NCI-H1694 treated with DMSO at 0.1 percent for 48 hours (cell line): ENCODE measurements at places on chromosomes 13 and 19.
A peak's percentile ranks its signal among the peaks of the same experiment; 100 is the strongest.

DNA sequence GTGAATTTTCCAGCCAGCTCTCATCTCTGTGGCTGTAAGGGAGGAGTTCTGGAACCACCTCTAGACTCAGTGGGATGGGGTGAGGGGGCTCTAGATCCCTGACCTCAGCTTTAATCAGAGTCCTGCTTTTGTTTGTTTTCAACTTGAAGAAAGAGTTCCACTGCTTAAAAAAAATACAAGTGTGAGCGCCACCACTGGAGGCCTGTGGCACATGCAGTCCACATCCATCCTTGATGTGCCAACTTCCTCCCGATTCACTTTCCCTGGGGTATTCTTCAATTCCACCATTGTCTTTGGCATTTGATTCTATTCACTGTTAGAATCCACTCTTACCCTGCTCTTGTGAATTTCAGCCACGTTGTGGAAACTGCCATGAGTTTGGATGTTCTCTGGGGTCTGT is 62.4 kb upstream of the GJB6 start:
- no peak for DNase-seq

DNA sequence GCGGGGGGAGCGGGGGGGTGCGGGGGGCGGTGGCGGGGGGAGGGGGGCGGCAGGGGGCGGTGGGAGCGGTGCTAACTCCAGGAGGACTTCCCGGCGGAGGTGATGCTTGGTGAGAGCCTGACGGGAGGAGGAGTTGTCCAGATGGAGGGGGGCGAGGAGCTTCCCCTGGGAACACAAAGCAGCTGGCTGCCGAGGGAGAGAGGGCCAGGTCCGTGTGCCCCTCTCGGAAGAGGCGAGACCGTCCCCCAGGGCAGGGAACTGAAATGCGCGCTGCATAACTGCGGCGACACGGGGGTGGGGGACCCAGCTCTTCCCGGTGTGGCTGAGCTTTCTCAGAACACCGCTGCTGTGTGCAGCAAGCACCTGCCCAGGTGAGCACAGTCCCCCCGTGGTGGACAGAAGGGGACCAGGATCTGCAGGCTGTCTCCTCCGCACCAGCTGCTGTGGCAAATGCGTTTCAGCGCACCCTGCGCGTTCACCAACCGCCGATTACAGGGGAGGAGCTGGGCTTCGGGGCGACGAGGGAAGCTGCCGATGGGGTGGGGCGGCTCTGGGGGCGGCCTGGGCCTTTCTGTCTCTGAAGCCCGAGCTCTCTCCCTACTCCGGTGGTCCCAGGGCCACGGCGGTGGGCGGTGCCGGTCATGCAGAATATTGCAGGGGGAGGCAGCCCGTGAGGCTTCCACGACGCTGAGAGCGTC is 54.7 kb upstream of the F7 start:
- no peak for DNase-seq

DNA sequence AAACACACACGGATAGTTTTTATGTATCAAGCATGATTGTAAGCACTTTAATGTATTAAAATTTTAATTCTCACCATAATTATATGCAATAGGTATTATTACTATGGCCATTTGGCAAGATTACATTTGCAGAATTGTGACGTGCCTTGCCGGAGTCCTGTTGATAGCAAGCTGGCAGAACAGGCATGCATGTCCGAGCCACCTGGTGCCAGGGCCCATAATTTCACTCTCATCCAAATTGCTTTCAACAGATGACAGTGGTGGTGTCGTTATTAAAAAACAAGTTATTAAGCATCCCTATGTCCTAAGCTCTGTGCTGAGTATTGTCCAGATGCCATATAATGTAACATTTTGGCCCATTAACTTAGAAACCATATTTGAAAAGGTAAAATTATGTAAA is 374.3 kb downstream of the FOXO1 start:
- peak; percentile 60 for DNase-seq

- no peak for DNase-seq
Observed at GRCh38 chr19:31548941-31549340, 199.7 kb upstream of the TSHZ3 start.

DNA sequence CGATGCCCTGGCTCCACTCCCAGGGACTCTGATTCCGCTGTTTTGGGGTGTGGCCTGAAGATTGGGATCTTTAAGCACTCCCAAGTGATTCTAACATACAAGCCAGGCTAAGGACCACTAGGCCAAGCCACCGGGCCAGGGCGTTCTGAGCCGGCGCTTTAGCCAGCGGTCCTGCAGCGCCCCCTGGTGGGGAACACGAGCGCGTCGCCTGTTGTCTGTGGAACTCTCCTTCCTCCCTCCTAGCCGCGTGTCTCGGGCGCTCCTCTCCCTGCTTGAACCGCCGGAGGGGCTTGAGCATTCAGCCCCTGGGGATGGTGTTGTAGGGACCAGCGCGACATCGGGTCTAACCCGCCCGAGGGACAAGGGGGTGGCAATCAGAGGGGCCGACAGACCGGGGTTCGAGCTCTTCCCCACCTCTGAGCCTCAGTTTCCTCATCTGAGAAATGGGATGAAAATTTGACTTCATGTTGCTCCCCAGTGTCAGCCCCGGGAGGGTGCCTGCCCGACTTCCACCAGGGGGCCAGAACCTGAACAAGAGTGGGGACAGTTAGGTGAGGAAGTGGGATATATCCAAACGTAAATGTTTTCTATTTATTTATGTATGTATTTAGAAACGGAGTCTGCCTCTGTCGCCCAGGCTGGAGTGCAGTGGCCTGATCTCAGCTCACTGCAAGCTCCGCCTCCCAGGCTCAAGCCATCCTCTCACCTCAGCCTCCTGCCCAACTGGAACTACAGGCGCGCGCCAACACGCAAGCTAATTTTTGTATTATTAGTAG is 18.0 kb upstream of the PNMA8B start:
- peak; percentile 67 for DNase-seq

GRCh38 chr13:19985219-19985556 is 26.7 kb downstream of the ZMYM2 start:
- DNase-seq, result no peak

DNA sequence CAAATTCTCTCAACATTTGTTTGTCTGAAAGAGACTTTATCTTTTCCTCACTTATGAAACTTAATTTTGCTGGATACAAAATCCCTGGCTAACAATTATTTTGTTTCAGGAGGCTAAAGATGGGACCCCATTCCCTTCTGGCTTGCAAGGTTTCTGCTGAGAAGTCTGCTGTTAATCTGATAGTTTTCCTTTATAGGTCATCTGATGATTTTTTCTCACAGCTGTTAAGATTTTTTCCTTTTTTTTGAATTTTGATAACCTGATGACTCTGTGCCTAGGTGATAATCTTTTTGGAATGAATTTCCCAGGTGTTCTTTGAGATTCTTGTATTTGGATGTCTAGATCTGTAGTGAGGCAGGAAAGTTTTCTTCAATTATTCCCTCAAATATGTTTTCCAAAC is 2661.4 kb downstream of the PCDH9 start:
- DNase-seq, result no peak

DNA sequence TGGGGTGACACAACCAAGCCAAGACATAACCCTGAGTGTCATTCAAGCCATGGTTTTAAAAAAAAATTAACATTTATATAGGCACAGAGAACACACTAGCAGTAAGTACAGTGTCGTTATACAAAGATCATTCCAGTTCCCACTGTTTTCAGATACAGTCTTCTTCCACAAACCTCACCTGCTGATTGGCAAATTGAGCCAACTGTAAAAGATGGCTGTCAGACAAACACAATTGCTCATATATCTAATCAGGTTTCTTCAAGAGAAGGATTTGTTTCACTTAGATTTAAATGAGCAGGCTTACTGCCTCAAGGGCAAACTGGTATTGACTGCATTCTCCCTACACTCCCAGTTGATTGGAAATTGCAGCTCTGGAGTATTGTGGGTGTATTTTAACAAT is 308.9 kb downstream of the RBM26 start:
- DNase-seq, result no peak

- no peak for DNase-seq
Observed at GRCh38 chr19:56842412-56842811, 1.9 kb upstream of the PEG3 start.

GRCh38 chr19:12937093-12937926 is 1.1 kb upstream of the CALR start:
- no peak for DNase-seq

DNA sequence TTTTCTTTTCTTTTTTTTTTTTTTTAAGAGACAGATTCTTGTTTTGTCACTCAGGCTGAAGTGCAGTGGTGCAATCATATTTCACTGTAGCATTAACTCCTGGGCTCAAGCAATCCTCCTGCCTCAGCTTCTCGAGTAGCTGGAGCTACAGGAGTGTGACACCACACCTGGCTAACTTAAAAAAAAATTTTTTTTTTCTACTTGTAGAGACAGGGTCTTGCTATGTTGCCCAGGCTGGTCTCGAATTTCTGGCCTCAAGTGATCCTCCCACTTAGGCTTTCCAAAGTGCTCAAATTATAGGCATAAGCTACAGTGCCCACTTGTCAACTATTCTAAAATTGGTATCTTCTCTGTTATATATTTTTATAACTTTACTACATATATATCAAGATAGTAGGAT is 6.6 kb downstream of the ELF1 start:
- no peak for DNase-seq

- peak; percentile 88 for DNase-seq
Observed at GRCh38 chr13:26721251-26722121, 39.1 kb downstream of the GPR12 start.

- DNase-seq, result no peak
Observed at GRCh38 chr19:55472463-55472862, 4.0 kb upstream of the ZNF628 start.

GRCh38 chr19:49151267-49152118 is 3.7 kb downstream of the HRC start:
- no peak for DNase-seq

- DNase-seq, result no peak
Observed at GRCh38 chr19:45767881-45768654, 984 bp downstream of the SIX5 start.

- DNase-seq, result peak; percentile 36
Observed at GRCh38 chr19:49809160-49809940, 3.7 kb downstream of the FUZ start.

GRCh38 chr13:40518481-40518882 is 148.0 kb downstream of the FOXO1 start:
- DNase-seq, result no peak

GRCh38 chr19:33859016-33859415 is 62.3 kb downstream of the KCTD15 start:
- no peak for DNase-seq

GRCh38 chr13:73166204-73166603 is 107.4 kb downstream of the KLF5 start:
- DNase-seq, result no peak

DNA sequence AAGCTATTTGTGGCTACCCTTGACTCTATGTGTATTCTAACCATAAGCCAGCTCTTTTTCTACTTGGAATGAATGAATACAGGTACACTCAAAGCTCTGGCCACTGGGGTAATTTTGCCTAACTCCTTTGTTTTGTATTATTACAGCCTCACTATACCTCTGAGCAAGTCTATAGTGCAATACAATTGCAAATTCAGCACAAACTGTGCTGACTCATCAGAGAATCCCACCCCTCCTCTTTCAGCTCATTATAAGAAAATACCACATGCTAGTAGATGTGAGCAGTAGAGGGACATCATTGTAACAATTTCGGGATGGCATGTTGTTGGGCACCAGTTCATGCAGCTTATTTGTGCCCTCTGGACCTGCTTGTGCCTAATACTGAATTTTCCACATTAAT is 1382.2 kb downstream of the SLITRK5 start:
- no peak for DNase-seq

GRCh38 chr13:27379694-27380641 is 44.5 kb upstream of the GTF3A start:
- DNase-seq, result peak; percentile 58

DNA sequence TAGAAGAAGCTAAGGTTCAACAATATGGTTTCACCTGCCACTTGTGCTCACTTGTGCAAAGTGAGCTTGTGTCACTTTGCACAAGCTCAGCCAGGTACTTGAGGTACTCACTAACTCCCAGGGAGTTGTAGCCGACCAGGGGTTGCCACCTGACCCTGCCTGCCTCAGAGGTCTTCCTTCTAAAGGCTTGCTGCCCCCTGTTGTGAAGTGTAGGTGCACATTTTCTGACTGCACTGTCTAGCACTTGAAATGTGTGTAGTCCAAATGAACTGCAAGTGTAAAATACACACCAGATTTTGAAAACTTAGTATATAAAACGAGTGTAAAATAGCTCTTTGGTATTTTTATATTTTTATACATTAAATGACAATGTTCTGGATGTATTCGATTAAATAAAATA is 230.8 kb downstream of the DLEU7 start:
- DNase-seq, result no peak

DNA sequence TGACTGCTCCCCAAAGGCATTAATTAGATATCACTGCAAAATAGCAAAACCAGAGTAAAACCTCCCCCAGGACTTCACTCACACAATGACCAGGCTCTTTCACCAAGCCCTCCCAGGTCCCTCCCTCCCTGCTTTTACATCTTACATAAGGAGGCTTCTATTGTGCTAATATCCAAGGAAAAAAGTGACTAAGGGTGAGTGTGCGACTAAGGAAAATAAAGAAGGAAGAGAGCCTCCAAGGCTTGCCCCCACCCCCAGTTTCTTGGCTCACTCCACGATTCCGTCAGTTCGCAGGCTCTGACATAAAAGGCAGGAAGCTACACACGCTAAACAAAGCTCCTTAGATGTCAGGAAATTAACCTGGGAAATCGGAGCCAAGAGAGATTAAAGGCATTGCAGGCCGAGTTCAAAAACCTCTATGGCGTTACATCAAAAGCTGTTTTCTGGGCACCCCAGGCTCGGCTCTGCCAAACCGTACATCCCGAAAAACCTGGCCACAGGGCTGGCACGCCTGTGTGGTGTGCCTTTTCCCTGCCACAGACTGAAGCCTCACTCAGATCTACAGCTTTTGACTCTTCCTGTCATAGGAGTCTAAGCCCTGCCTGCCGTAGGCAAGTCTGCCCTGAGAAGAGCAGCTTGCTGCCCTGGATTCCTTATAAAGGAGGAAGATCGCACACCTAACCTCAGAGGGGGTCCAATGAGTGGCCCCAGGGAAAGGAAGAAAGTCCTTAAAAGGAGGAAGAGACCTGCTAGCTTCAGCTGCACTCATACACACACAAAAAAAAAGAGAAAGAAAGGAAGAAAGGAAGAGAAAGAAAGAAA is 67.0 kb upstream of the SERP2 start:
- no peak for DNase-seq

DNA sequence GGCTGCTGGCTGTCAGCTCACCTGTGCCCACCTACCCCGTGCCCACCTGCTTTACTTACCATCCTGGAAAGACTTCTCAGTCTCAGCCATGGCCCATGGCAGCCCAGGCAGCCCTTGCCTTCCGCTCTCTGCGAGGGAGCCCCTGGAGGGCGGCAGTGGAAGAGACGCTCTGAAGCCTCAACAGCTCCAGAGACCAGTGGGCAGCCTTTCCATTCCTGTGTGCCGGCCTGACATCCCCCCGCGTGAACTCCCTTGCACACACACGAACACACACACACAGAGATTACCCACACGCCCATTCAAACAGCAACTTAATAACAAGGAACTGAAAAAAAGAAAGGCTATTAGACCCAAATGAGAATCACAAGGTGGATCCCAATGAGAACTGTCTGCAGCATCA is 14.2 kb upstream of the RASA3 start:
- no peak for DNase-seq

DNA sequence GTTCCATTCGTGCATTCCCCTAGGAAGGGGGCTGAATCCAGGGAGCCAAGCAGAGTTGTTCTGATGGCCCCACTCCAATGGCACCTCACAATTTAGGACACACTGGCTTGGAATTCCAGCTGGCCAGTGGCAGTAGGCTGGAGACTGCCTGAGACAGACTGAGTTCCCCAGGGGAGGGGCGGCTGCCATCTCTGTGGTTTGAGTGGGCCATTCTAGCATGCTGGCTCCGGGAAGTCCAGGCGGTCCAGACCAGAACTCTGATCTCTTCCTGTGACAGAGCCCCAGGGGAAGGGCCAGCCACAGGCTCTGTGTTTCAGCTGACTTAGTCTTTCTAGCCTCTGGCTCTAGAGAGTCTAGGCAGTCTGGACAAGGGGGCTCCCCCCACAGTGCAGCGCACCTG is 29.5 kb upstream of the SLC7A1 start:
- no peak for DNase-seq
